ENCODE measurements at places on chromosomes 2 and 18.

DNA sequence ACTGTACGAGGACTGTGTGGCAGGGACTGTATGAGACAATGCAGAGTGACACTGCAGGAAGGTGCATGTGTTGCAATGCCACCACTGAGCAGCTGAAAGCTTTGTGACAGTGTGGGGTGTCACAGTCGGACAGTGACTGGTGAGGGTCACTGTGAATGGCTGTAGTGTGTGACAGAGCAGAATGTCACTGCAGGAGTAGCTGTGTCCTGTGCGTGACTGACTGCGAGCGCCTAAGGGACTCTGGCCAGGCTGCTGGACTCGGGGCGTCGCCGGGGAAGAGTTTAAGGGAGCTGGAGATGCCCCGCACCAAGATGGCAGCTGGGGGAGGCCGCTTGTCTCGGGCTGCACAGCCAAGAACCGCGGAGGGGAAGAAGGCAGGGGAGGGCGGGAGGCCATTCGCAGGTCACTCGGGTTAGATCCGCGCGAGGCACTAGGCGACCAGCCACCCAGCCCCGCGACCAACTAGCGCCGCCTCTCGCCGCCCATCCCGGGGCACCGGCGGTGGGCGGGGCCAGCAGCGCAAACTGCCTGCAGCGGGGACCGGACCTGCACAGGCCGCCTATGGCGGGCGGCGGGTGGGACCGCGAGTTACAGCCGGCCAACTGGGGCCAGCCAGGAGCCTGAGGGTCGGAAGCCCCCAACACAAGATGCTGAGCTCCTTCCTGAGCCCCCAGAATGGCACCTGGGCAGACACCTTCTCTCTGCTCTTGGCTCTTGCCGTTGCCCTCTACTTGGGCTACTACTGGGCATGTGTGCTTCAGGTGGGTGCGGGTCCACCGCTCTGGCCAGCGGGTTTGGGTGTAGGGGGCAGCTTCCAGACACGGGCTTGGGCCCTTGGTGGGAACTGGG is at the start of gene ABHD1:
Gene ABHD1, plus strand, starts transcription at position 514 of the 849 bp plus-strand sequence. Its CDS starts 134 bp downstream, at position 648.
- peak; percentile 48 for DNase-seq

DNA sequence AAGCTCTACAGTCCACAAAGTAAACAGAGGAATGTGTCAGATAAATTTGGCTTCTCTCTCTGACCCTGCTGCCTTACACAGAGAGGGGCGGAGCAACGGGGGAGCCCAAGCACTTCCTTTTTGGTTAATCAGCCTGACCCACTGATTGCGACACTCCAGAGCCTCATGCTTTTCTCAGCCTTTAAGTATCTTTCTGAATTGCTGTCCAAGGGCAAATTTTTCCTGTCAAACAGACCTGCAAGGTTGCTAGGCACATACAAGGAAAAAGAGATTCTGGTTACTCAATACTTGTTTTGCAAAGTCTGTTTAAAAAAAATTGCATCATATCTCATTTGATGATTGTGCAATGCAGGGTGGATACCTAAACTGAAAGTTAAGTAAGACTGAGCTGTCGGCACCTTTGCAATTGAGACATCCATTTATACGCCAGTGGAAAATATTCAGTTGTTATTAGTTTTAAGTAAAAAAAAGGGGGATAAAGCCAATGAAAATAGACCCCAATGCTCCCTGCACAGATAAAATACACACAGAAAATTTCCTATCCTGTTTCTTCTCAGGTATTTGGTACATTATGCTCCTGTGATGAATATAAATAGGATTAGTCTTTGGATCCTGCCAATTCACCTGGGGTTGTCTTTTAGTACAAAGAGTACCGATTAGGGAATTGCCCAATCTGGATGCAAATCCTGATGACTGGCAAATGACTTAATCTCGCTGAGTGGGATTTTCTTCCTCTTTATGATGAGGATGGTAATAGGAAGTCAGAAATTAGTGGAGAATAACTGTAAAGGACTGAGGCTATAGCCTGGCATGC is 260.2 kb upstream of the TRIB2 start:
- DNase-seq = peak; percentile 96

- no peak for DNase-seq
Measured at GRCh38 chr2:136242687-136243277, 124.8 kb upstream of the CXCR4 start.

GRCh38 chr2:204726831-204727230 is 181.6 kb downstream of the PARD3B start:
- DNase-seq = no peak

DNA sequence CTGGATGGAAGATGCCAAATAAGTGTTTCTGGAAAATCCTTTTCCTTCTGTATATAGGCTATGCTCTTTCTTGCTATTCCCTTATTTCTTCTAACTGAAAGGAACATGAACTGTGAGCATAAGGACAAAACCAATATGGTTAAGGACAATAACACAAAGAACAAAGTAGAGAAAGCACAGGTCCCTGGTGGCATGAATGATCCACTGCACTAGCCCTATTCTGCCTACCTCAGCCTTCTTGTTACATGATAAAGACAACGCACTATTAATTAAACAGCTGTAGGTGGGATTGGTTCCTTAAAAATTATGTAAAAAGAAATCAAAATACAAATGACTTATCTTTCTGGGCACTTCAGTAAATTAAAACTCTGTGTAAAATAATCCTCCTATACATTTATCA is 1.9 kb upstream of the WDR75 start:
- peak; percentile 17 for DNase-seq

- DNase-seq = peak; percentile 40
Measured at GRCh38 chr2:208245746-208246145, 9.1 kb downstream of the IDH1 start.

GRCh38 chr2:127520424-127520823 is 5.9 kb downstream of the IWS1 start:
- no peak for DNase-seq

- peak; percentile 61 for DNase-seq
Measured at GRCh38 chr18:45412577-45412976, 202.7 kb upstream of the SLC14A2 start.

- no peak for DNase-seq
Measured at GRCh38 chr2:173075056-173075780, 428 bp upstream of the MAP3K20 start.

DNA sequence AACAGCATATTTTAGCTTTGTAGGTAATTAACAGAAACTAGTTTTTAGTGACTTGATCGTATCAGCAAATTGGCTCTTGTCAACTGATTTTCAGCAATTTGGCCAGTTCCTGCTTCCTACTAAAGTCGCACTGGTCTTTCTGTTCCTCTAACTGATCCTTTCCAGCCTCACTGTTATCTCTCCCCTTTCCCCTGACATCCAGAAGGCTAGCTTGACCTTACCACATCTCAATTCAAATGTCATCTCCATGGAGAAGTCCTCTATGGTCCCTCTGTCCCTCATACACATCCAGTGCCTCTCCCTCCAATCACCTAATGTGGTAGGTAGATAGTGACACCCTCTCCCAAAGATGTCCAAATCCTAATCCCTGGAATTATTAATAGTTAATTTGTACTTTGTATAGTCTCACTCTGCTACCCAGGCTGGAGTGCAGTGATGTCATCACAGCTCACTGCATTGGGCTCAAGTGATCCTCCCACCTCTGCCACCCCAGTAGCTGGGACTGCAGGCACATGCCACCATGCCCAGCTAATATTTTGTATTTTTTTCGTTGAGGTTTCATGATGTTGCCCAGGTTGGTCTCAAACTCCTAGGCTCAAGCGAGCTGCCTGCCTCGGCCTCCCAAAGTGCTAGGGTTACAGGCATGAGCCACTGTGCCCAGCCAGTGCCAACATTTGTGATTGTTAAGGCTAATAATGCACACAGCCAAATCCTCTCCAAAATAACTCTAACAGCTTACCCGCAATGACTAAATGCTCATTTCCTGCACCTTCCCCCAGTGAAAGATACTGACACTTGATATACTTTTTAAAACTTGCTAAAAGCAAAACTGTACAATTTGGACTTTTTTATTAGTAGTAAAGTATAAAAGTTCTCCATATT is 16.9 kb downstream of the PSTPIP2 start:
- no peak for DNase-seq

DNA sequence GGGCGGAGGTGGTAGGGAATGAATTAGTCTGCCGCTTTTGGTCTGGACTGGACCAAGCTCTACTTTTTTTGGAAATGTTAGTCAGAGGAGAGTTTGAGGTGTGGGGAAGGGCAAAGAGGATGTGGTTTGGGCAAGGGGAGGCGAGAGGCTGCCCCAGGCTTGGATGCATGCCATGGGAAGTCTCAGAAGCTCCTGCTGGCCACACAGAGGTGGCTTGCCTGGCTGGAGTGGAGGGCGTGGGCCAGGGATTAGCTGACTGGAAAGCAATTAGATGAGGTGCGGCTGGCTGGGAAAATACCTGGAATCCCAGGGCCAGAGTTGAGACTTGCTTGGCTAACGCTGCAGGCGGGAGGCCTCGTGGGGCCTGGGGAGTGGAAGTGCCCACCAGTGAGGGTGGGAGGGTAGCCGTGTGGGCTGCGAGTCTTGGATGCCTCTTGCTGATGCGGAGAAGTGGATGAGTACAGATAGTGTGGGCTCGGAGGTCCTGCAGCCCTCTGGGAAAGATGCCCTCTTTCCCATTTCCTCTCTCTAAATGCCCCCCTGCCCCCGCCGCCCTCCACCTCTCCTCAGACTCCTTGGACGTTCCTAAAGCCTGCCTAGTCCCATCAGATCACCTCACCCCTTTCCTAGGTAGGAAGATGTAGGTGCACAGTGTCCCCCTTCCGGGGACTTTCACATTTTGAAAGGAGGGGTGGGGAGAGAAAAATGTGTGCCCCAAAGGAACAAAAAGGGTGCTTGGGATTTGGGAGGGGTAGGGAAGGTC is 117.6 kb downstream of the SMAD7 start:
- peak; percentile 33 for DNase-seq

- DNase-seq = no peak
Measured at GRCh38 chr18:76388891-76389423, 106.1 kb downstream of the ZNF516 start.

DNA sequence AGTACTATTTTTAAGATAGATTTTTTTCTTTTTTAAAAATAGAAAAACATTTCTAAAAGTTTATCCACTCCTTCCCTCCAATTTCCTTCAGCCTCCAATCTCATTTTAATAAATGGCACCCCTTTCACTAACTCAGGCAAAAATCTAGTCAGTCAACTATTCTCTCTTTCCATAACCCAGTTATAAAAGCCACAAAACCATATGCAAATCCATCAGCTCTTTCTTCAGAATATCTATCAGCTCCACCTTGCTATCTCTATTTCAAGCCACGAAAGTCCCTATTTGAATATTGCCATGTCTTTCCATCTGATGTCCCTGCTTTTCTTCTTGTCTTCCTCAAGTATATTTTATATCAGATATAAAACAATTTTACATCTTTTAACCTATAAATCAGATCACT is 397.1 kb downstream of the ERBB4 start:
- DNase-seq = no peak

DNA sequence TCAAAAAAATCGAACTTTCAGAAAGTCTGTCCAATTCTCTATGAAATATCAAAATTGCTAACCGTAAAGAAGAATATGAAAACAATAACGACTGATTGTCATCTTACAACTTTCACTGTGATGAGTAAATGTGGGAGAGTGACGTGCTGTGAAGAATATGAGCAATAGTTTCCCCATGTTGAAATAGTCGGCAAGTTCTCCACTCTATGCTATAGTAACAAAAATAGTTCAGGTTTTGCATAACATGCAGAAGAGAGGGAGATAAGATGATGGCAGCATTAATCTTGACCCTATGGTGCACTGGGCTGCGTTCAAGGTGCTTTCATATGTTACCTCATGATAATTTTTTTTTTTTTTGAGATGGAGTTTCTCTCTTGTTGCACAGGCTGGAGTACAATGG is 196.8 kb upstream of the CYRIA start:
- peak; percentile 89 for DNase-seq

- peak; percentile 85 for DNase-seq
Measured at GRCh38 chr18:63301434-63301833, 18.1 kb downstream of the BCL2 start.

GRCh38 chr2:145548479-145548878 is 1028.6 kb upstream of the ZEB2 start:
- DNase-seq = no peak
